ENCODE measurements at places on chromosomes 16 and 17. TPM values are rescaled to one million over a fixed set of nuclear protein-coding genes. Genes with fewer than 3 reads are reported as not detected.
A peak's percentile ranks its signal among the peaks of the same experiment; 100 is the strongest.

DNA sequence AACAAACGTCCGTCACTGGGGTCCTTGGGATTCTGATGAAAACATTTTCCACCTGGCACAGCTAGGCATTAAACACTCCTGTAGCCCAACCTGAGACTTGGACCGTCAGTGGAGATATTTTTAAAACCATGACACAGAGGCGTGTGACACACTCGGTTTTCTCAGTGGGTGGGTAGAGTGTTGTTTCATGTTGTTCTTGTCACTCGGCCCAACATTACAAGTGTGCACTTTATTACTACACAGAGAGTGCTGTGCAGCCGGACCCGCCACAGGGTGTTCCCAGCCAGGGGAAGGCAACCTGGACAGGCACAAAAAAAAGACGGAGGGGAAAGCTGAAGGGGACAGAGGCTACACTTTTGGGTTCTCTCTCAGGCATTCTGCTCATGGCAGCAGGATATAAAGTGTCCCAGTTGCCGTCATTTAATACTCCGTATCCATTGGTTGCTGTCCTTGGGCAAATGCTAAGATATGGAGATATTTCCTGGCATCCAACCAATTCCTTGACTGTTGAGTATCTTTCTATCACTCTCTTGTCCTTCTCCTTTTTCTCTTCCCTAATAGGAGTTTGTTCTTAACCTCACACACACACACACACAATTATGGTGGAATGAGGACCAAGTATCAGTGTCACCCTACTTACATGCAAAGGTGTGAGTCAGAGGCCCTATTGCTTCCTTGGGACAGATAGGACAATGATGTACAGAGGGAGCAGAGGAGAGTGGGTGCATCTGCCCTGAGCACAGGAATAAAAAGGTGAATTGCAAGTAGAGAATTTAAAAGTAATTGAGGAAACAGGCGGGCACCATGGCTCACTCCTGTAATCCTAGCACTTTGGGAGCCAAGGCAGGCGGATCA is 154.1 kb upstream of the SOX9 start:
- no peak for DNase-seq

DNA sequence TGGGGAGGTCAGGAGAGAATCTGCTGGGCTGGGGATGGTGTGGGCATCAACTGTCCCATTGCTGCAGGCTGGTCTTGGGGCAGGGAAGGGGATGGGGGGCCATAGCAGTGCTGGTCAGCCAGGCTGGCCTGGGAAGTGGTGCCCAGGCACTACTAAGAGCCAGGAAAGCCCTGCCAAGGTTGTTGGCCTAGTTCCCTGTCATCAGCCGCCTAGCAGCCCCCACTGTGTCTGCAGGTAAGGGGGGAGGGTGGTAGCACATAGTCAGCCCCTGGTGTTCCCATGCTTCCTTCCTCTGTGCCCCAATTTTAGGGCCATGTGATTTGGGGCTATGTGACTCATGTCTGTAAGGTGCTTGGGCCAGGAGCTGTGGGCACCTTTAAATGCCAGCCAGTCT is 17.8 kb downstream of the GJD3 start:
- no peak for DNase-seq

DNA sequence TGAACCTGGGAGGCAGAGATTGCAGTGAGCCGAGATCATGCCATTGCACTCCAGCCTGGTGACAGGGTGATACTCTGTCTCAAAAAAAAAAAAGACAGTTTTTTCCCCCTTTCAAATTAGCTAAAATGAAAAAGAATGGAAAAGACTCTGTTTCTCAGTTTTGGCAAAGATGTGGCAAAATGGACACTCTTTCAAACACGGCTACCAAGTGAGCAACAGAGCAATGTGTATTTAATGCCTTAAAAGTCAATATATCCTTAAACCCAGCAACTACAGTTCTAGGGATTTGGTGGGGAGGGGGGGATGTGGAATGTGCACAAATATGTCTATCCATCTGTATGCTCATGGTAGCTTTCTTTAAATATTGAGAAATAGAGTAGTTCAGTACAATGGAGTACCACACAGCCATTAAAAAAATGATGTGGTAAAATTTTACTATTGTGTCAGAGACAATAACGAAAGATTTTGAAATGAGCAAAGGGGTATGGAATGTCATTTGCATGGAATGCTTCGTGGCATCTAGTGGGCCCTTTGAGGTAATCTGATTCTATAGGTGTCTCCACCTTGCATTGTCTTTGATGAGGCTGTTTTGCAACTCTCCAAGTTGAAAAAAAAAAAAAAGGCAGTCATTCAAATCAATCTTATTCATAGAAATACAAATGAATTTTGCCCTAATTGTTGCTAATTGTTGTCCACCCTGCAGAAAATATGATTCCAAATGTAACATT is 108.1 kb downstream of the AXIN2 start:
- DNase-seq = peak; percentile 69

GRCh38 chr16:24753000-24753399 is 23.5 kb downstream of the TNRC6A start:
- no peak for DNase-seq

DNA sequence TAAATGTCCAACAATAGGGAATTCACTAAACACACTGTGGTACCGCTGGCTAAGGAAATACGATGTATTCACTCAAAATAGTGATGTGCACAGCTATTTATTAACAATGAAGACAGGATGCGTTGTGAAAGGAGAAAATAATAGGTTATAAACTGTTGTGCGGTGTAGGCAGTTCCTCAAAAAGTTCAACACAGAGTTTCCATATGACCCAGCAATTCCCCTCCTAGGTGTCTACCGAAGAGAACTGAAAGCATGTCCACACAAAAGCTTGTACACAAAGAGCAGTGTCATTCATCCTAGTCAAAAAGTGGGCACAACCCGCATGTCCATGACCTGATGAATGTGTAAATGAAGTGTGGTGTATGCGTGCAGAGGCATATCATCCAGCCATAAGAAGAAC is 1.2 kb upstream of the CES1 start:
- no peak for DNase-seq

DNA sequence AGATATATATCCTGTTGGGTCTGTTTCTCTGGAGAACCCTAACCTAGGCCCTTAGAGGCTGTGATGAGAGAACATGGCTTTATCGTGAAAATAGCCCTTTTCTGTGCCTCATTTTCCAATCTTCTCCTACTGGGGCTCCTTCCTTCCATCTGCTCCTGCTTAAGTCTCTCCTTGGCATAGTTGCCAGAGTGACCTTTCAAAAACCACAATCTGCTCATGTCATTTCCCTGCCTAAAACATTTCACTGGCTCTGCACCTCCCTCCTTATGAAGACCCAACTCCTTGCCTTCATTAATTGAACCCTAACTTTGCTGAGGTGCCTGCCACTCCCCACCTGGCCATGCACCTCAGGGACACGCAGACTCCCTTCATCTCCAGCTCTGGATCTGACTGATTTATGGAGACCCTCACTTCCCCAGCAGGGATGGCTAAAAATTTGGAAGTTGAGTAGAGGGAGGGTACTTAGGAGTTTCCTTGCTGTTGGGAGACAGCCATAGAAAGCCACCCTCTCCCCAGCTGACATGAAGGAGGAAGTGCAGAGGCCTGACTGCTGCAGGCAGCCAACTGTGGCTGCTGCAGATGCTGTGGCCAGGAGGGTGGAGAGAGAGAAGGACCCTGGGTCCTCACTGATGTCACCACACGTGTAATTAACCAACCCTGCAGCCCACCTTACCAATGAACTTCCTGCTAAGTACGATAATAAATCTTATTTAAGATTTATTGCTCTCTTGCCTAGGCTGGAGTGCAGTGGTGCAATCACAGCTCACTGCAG is 6.3 kb upstream of the GGA2 start:
- DNase-seq = no peak

- DNase-seq = no peak
Observed at GRCh38 chr17:80047176-80047575, 10.7 kb downstream of the CCDC40 start.

DNA sequence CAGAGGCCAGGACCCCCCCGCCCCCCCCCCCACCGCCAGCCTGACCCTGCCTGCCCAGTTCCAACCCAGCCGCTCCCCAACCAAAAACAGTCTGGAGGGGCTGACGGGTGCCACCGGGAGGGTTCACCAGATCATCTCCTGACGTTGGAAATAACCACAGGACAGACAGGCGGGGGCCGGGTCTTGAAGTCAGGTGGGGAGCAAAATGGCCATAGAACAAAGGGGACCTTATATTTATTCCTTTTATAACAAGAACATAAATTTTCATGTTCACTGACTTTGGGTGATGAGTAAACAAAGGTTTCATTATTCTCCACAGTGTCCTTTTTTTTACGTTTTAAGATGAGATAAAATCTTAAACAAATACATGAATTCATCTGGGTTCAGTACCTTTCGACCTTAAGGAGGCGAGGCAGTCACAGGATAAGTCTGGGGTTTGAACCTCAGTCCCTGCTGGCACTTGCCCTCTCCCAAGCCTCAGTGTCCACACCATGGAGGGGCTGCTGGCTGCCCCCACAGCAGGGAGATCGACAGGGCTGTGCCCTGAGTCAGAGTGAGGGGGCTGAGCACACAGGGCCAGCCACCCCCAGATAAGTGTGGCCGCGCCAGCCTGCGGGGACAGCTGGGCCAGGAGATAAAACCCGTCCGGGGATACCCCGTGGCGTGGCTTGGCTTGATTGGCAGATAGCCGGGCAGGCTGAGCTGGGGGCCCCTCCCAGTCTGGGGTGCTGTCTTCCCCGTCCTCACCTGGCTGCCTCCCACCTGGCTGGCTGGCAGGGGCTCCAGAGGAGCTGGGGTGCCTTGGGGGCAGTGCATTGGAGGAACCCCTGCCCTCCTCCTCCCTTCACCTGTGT is 15.0 kb downstream of the SLC7A5 start:
- DNase-seq = no peak

- no peak for DNase-seq
Observed at GRCh38 chr16:57711-58110, 4.1 kb downstream of the SNRNP25 start.

DNA sequence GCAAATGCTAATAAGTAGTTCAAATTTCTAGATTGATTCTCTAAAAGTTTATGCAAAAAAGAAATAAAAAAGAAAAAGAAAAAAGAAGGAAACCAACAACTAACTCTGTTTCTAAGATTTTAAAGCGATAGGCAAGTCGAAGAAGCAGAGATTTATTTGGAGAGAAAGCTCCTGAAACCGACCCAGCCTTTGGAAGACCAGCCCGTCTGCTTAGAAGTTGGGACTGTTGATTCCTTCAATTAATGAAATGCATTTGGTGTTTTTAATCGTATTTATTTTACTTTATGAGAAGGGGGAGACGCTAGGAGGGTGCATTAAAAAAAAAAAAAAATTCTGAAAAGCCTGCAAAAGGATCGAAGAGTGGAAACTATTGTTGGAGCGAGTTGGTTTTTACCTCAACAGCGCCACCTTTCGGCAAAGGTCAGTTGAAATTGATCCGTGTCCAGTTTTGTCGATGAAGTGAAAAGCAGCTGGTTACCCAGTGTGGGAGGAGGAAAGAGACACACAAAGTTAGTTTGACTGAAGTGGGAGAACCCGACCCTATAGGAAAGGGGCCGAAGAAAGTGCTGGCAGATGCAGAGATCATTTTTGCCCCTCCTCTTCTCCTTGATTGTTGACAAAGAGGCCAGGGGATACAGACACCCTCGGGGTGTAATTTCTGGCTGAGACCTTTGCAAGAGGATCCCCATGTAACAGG is 1.5 kb upstream of the MAF start:
- DNase-seq = peak; percentile 88

Gene NUDT16L1
- 65.1 TPM for total RNA-seq

Gene NUDT21
- 151 TPM for total RNA-seq

Gene ACAP1
- 30.7 TPM for total RNA-seq

Gene ANKRD40CL
- total RNA-seq = not detected

Measured in GM23338 (cell line).